ENCODE measurements at places on chromosomes 16 and 17.
A peak's percentile ranks its signal among the peaks of the same experiment; 100 is the strongest.

DNA sequence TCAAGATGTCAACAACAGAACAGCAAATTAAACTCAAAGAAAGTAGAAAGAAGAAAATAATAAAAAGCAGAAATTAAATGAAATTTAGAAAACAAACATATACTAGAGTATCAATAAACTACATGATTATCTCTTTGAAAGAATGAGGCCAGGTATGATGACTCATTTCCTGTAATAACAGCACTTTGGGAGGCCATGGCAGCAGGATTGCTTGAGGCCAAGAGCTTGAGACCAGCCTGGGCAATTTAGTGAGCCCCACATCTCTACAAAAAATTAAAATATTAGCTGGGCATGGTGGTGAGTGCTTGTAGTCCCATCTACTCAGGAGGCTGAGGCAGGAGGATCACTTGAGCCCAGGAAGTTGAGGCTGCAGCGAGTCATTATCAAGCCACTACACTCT, 232.5 kb downstream of the RAB11FIP4 start:
- DNase-seq: no peak

- DNase-seq: no peak
These were observed 23.2 kb downstream of the JUP start for GRCh38 chr17:41763327-41763726.

DNA sequence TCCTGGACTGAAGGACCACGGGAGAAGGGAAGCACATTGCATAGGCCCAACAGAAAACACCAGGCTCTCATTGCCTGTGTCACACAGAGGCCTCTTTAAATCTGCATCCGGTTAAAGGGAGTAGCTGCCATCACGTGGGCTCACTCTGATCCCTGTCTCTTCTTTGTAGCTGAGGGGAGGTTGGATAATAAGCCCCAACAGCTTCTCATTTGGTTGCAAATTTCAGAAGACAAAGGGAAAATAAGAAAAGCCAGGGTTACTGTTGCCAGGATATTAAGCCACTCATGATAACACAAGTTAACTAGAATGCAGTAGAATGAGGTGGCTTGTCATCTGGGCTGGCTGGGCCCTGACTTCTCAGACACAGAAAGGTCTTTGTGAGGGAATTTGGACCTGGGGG, 325.1 kb upstream of the ERCC4 start:
- DNase-seq: no peak

DNA sequence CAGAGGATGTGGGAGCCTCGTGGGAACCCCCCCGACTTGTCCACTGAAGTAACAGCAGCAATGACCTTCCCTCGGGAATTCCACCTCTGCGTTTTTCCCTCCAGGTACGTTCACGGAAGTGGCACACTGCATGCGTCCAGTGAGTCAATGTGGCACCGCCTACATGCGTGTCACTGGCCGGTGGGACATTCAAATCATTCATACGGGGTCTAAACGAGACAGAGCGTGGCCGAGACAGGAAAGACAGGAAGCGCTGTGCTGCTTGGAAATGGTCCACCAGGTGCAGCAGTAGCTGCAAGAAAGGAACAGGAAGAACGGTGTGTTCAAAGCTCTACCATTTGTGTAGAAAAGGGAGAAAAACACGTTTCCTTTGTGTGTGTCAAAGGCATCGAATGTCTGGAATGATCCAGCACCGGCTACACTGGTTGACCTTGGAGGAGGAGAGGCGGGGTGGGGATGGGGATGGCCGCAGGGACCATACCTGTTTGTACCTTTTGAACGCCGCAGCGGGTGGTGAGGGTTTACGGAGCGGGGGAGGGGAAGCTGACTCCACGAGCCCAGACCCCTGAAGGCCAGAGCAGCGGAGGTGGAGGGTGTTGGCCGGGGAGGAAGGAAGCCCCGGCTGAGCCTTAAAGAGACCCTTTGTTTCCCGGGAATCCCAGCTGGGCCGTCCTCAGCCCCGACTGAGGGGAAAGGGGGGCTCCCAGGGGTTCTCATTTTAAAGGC, 1.7 kb upstream of the PGAP6 start:
- no peak for DNase-seq

DNA sequence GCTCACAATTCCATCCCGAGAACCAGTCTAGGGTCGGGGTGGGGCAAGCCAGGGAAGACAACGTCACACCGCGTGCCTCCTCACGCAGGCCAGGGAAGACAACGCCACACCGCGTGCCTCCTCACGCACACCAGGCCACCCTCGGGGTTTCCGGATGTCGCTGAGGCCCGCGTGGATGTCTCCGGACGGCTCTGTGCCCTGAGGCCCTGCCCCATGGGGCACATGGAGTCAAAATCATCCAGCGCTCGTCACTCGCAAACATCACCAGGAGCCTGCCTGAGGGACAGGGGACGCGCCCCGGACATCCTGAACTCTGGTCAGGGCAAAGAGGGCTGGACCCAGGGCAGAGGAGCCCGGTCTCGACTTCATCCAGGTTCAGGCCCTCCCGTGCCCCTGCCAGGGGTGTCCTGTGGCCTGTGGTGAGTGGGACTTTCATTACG, 3.7 kb downstream of the TMEM204 start:
- no peak for DNase-seq

- no peak for DNase-seq
These were observed 52.8 kb downstream of the USP10 start for GRCh38 chr16:84752600-84752999.

- DNase-seq: no peak
These were observed 54.0 kb downstream of the CNGB1 start for GRCh38 chr16:57916735-57917438.

DNA sequence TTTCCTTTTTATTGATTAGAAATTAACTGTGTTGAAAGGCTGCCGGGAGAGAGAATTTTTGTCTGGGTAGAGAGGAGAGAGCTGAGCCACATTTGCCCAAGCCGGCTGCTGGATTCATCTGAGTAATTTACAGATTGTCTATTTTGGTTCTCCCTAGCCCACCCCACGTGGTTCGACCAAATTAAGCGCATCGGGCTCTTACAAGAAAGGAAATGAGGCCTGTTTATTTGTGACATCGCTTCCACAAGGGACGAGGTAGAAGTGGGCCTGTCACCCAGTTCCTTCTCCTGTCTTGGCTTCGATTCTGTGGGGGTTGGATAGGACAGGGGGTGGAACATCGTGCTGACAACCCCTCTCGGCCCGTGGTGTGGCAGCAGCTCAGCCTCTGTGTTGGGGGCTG, 42.9 kb downstream of the SYT17 start:
- DNase-seq: no peak

GRCh38 chr16:89902980-89903379, 15.7 kb upstream of the MC1R start:
- DNase-seq: no peak

DNA sequence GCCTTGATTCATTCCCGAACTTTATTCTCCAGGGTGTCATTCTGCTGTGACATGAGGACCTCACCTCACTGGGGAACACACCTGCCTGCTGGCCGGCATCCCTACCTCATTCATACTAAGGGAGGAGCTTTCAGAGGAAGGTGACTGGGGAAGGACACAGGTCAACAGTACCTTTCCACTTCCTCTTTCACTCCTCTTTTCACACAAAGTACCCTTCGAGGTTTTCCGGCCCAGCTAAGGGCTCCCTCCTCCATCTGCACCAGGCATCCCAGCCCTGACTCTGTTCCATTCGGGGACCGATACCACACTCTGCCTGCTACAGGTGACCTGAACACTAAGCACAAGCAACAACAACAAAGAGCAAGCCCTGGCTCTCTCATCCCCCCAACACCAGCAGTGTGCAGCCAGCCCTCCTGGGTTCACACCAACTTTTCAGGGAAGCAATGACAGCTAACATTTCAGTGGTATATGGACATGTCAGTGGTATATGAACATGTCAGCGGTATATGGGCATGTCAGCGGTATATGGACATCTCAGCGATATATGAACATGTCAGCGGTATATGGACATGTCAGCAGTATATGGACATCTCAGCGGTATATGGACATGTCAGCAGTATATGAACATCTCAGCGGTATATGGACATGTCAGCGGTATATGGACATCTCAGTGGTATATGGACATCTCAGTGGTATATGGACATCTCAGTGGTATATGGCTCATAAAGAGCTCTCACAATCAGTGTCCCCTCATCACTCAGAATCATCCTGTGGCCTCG, 16.0 kb downstream of the TRIM25 start:
- DNase-seq: no peak

GRCh38 chr16:1913327-1914083, 4.7 kb downstream of the HS3ST6 start:
- no peak for DNase-seq

- no peak for DNase-seq
These were observed 5.7 kb downstream of the MED13 start for GRCh38 chr17:62059414-62059813.

- DNase-seq: no peak
These were observed 8.9 kb downstream of the FBXO47 start for GRCh38 chr17:38958326-38958725.

- peak; percentile 69 for DNase-seq
These were observed 30.2 kb upstream of the MRPS23 start for GRCh38 chr17:57880086-57880456.

DNA sequence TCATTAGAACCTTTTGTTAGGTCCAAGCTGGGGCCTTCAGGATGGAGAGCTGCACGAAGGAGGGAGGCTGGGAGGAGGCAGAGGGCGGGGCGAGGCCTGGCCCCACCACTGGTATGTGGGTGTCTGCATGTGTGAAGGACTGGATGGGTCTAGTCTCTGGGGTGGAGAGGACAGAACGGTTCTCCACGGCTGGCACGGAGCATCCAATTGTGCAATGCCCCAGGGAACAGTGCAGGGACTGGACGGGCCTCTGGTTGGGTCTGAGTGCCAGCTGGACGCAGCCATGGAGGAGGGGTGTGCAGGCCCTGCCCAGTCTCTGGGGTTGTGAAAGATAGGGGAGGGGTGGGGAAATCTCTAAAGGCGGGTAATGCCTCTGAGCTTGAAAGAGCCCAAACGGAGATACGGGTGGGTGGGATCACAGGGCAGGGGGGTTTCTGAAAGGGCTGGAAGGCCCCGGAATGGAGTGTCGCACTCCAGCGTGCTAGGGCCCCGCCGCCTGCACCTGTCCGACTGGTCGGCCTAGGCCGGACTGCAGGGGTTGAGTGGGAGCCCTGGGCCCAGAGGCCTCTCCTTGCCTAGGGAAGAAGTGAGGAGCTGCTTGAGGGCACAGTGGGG, 1.6 kb downstream of the PPL start:
- DNase-seq: no peak

DNA sequence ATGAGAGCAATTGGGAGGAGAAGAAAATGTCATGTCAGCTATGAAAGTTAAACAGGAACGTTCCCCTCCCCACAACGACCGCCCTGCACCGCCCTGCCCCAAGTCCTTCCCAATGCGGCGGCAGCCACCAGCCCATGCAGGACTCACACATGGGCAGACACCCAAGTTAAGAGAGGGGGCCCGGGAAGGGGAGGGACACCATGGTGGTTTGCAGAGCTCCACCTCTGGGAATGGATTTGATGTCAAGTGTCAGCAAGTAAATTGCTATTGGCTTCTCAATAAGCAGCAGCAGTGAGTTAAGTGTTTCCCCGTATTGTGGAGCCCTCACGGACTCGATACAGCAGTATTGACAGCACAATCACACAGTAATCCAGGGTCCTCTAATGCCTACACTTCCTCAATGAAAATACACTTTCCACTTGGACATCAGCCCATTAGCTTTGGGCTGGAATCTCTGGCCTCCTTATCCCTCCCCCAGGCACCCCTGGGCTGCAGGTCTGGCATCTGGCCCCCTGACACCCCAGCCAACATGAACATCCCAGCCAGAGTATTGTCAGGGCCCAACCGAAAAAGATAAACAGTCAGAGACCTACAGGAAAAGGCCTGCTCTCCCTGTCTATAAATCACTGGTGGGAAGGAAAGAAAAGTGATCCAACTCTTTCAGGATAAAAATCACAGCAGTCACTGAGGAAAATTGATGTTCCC, 22.6 kb downstream of the ZFHX3 start:
- no peak for DNase-seq

- no peak for DNase-seq
These were observed at the start of gene SHISA9 for GRCh38 chr16:12901597-12902461. Gene SHISA9, plus strand, starts transcription at chr16:12901598.

GRCh38 chr17:19812407-19812806, 55.3 kb downstream of the ULK2 start:
- no peak for DNase-seq

- DNase-seq: no peak
These were observed 116.9 kb upstream of the EEF2KMT start for GRCh38 chr16:5214466-5214865.

Data from activated naive CD4-positive, alpha-beta T cell treated with anti-CD3 and anti-CD28 coated beads, Interleukin-2, amount 50 U/mL, for 72 hours (primary cell).